ENCODE measurements at places on chromosomes 16 and 17. TPM values are rescaled to one million over a fixed set of nuclear protein-coding genes. Genes with fewer than 3 reads are reported as not detected.

RCVRN gene
- not detected for total RNA-seq

AGRP gene
- total RNA-seq, result not detected

OR1F1 gene
- total RNA-seq, result not detected

FOXL1 gene
- total RNA-seq, result not detected

AARS1 gene
- 101 TPM for total RNA-seq

TSC2 gene
- total RNA-seq, result 130 TPM

MT1A gene
- total RNA-seq, result not detected

DHX58 gene
- total RNA-seq, result 80.6 TPM

ITPRIPL2 gene
- total RNA-seq, result 13.7 TPM

INCA1 gene
- 0.22 TPM for total RNA-seq

GPR179 gene
- not detected for total RNA-seq

ABCC11 gene
- total RNA-seq, result not detected

SLC16A6 gene
- total RNA-seq, result 4.9 TPM

TUBD1 gene
- total RNA-seq, result 15.5 TPM

TP53TG3C gene
- total RNA-seq, result not detected

HAGHL gene
- total RNA-seq, result 5.1 TPM

C17orf67 gene
- total RNA-seq, result 3.0 TPM

ERN2 gene
- not detected for total RNA-seq

HSD17B2 gene
- not detected for total RNA-seq

SKAP1 gene
- total RNA-seq, result 84.4 TPM

LUC7L3 gene
- 116 TPM for total RNA-seq

P2RX5 gene
- total RNA-seq, result 220 TPM

PYY gene
- total RNA-seq, result not detected

HIRIP3 gene
- 36.9 TPM for total RNA-seq

AKAP1 gene
- 28.1 TPM for total RNA-seq

KRTAP4-4 gene
- total RNA-seq, result not detected

ODAD4 gene
- 0.49 TPM for total RNA-seq

SARM1 gene
- 29.8 TPM for total RNA-seq

CHP2 gene
- not detected for total RNA-seq

BEAN1 gene
- total RNA-seq, result not detected

ZPBP2 gene
- 0.22 TPM for total RNA-seq
